ENCODE measurements at places on chromosomes 12 and 14.

GRCh38 chr14:95073947-95074346 is 83.4 kb downstream of the DICER1 start:
- DNase-seq = no peak

GRCh38 chr12:58313091-58313855 is 371.9 kb downstream of the ATP23 start:
- DNase-seq = no peak

DNA sequence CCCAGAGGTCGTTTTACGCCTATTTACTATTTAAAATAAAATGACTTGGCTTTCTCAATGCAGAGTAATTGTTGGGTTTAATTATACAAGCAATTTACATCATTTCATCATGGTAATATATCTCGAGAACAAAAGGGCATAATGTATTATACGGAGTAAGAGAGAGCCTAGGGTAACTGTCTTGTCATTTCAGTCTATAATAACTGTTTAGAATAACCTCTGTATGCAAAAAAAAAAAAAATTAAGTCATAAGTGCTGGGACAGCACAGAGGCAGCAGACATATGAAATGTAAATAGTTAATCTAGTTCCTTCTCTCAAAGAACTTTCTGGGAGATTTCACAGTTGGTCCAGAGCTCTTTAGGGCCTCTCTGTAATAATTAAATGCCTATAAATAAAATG is 284.9 kb downstream of the TMTC2 start:
- no peak for DNase-seq

GRCh38 chr12:101784376-101784775 is 45.1 kb upstream of the SYCP3 start:
- DNase-seq = no peak

- no peak for DNase-seq
These were observed 57.7 kb upstream of the LDHB start for GRCh38 chr12:21715386-21715785.

GRCh38 chr12:111685322-111685810 is 390 bp downstream of the BRAP start:
- no peak for DNase-seq

- no peak for DNase-seq
These were observed 11.3 kb downstream of the LRRC74A start for GRCh38 chr14:76837524-76837923.

DNA sequence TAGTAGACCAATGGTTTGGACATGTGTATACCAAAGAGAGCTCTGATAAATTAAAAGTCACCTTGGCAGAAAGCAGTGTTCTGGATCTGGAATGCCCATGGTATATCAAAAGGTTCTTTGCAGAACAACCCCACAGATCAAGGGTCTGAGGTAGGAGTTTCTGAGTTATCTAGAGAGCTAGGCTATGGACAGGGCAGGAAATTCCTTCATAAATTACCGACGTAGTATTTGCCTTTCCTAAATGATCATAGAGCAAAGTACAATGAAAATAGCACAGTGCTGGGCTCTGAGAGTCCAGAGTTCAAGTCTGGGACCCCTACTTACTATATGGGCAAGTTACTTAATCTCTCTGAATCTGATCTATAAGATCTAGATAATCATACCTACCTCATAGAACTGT is 35.3 kb upstream of the PELI2 start:
- no peak for DNase-seq

GRCh38 chr12:76032043-76032981 is 736 bp upstream of the PHLDA1 start:
- no peak for DNase-seq

DNA sequence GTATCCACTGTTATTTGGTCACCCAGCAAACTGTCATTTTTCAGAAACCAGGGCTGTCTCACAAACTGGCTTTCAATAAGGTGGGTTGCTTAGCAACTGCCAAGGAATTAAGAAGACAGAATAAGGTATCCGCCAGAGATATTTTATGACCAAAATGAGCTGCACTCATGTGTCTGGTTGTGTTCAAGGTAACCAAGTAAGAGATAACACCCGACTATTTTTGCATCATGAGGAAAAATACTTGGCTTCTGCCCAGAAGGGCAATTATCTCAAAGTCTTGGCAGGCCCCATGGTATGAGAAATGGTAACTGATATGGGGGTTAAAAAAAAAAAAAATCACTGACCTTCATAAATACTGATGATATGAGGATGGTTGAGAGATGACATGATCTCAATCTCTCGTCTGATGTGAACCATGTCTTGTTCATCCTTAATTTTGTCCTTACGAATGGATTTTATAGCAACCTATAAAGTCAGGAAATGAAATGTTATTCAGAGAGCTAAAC is 32.6 kb downstream of the NUAK1 start:
- no peak for DNase-seq

DNA sequence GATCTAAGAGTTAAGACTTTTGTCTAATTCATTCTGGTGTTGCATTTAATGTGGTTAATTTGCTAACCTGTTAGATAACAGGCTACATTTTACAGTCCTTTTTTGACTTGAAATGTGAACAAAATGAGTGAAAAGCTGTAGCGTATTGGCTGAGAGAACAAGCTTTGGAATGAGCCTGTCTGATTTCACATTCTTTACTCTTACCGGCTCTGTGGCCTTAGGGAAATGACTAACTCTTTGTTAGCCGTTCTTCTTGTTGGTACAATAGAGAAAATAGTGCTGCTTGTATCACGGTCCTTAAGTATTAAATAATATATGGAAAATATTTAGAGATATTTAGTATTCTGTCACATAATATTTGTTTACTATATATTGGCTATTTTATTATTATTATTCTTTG is 1.9 kb downstream of the MNAT1 start:
- no peak for DNase-seq

DNA sequence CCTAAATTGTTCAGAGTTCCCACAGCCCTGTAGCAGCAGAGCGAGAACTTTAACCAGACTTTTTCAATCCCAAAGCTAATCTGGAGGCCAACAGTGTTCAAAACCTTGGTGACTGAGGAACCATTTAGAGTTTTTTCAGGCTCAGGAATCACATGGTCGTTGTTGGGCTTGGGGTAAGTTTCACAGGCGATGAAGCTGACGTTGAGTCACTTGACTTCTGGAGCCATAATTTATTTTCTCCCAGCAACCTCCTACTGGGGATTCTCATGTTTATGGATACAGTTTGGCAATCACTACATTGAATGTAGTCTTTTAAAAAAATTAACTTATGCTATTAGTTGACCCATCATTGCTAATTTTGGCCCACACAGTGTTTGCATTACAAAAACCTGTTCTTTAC is 34.5 kb downstream of the SSPN start:
- DNase-seq = no peak

DNA sequence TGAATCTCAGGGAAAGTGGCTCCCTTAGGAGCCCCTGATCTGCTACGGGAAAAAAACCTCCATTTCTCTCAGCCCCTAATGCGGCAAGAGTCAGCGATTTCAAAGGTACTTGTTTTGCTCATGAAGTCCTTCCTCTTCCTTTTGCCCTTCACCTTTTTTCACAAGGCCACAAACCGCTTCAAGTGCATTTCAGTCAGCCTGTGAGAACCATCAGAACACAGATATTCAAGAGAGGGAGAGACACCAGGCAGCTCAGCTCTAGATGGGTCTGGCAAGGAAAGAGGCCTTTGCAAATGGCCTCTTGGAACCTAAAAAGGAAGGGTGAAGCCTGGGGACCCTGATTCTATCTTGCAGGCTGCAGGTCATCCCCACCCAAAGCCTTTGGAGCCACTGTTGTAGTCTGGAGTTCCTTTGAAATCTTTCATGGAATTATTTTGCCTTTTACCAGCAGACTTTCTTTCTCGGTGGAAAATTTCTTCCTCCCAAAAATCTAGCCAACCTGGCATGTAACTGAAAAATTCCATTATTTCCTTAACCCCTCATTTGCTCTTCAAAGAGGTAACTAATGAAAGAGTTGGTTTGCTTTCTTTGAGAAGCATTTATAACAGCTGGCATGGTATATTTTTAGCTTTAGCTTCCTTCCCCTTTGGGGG is 145.0 kb downstream of the SAMD4A start:
- no peak for DNase-seq

- DNase-seq = no peak
These were observed 629 bp upstream of the TTC7B start for GRCh38 chr14:90816681-90817436.

DNA sequence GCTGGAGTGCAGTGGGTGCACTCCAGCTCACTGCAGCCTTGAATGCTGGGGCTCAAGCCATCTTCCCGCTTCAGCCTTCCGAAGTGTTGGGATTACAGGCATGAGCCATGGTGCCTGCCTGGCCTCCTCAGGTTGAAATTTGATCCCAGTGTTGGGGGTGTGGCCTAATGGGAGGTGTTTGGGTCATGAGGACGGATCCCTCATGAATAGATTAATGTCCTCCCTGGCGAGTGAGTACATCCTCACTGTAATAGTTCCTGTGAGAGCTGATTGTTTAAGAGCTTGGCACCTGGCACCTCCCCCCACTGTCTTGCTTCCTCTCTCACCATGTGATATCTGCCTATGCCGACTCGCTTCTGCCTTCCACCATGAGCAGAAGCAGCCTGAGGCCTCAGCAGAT is 84.7 kb downstream of the TSPAN9 start:
- no peak for DNase-seq

- no peak for DNase-seq
These were observed 75.7 kb downstream of the TSPAN9 start for GRCh38 chr12:3152892-3153291.

DNA sequence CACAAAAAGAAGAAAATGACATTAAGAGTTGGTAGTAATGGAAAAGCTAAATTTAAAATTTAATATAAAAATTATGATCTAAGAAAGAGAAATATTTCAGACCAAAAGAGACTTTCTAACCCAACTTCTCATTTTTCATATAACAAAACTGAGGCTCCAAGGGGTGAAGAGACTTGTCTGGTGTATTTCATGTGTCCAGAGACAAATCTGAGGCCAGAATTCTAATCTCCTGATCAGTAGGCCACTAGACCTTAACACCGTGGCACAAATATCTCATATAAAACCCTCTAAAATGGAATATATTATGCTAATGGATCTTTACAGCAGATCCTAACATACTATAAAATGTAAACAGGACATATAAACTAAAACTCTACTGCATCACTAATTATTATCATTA is 275.7 kb upstream of the SLC16A7 start:
- DNase-seq = no peak

- no peak for DNase-seq
These were observed 204.9 kb downstream of the KIF26A start for GRCh38 chr14:104343294-104343625.

DNA sequence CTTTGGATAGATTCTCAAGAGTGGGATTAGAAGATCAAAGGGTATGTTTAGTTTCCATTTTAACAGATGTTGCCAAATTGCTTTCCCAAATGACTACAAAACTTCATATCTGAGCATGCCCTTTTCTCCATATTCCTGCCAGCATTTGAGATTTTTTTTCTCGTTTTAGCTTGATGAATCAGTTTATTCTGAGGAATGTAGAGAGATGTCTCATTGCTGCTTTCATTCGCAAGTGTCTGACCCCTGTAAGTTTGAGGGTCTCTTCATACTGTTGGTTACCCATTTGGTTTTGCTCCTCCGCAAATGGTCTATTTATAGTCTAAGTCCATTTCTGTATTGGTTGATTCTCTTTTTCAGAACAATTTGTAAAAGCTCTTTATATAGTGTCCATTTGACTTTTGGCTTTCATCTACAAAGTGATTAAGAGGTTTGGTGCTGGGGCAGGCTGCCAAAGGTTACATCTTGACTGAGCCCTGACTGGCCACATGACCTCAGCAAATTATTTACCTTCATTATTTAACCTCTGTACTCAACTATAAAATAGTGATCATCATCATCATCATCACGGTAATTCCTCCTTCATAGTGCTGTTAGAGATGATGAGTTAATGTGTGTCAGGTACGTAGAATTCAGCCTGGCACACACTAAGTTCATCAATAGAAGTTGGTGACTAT is 33.6 kb downstream of the HCAR2 start:
- DNase-seq = no peak

GRCh38 chr12:130437555-130438242 is 100.0 kb downstream of the PIWIL1 start:
- no peak for DNase-seq

DNA sequence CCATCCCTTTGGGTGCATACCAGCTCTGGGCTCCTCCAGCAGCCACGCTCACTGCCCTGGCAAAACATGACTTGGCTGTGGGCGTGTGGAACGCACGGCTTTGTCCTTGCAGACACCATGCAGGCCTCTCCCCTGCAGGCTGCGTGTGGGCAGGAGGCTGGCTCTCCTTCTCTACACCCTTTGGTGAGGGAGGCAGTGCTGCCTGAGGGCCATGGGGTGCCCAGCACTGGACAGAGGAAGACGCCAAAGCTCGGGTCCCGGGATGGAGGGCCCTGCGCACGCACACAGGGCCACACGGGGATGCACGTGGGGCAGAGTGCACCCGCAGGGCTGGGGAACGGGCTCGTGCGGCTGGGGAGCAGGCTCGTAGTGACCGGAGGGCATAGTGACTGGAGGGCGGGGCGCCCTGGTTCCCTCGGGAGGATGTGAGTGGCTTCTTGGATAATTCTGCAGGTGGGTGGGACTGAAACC is 89.7 kb downstream of the ADGRD1 start:
- no peak for DNase-seq
